ENCODE measurements at places on chromosomes 12 and 14.

DNA sequence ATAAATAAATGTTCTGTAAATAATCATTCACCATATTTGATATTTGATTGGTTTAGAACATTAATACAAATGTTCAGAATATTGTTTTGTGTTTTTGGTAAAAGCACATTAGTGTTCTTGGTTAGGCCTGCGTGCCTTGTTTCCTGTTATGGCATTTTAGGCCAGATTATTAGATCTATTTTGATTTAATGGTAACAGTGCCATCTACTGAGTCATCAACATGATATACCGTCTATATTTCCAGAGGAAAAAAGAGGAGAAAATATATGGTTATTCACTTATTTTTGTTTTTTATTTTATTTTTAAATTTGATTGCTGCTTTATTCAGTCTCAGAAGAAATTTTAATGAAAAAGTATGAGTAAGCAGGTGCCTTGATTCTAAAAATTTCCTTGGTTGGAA, 60.3 kb downstream of the GPHN start:
- DNase-seq, result no peak

- no peak for DNase-seq
These were observed 260.3 kb upstream of the DIO3 start for GRCh38 chr14:101301011-101301410.

GRCh38 chr14:105400016-105400415, 1.7 kb downstream of the TEX22 start:
- no peak for DNase-seq

- DNase-seq, result no peak
These were observed 137.3 kb upstream of the RTL1 start for GRCh38 chr14:101040538-101041442.

- DNase-seq, result no peak
These were observed 684.5 kb downstream of the C12orf50 start for GRCh38 chr12:87344699-87345098.

DNA sequence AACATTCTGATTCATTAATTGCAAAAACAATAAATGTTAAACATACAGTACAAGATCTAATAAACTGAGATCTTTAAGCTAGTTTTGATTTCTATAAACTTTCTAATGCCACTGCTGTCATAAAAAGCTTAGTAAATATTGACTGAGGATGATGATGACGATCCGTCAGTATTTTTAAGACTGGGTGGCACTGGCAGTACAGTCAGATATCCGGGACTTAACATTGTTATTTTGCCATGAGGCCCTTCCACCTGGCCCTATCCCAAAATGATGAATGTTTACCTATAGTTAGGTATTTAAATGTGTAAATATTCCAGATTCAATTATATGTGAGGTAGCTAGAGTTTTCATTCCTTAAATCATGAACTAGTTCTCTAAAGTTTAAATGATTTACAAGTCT, 158.5 kb downstream of the FOXA1 start:
- DNase-seq, result no peak

- DNase-seq, result no peak
These were observed 94.1 kb upstream of the TMPO start for GRCh38 chr12:98421316-98421715.

DNA sequence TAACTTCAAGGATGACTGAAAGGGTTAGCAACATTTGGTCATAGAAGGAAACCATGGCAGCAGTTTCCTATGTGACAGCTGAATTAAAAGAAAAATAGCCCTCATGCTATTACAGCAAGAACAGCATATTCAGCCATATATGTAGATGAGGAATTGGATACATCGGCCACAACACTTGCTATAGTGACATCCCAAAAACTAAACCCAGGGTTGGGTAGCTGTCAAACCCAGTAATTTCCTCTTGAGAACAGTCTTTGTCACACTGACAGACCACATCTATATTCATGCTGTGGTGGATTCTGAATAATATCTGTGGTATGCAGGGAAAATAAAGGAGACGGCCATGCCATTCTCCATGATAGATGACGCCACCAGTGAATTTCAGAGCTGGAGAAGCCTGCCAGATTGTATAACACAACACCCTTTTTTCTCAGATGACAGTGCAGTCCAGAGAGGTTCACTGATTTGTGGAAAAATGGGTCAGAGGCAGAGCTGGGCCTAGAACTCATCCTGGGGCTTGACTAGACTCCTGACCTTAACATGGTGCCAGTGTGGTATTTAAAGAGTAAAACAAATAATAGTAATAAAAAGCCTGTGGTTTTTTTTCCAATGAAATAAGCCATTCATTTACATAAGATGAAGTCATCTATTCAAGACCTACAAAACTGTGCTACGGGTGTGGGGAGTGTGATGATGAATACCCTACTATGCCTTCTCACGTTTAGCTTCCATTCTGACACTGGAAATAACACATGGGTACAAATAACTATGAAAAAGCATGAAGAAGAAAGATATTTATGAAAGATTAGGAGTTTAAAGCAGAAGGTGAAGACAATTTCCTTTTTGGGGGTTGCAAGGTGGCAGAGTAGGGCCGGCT, 32.3 kb downstream of the EFCAB11 start:
- no peak for DNase-seq

DNA sequence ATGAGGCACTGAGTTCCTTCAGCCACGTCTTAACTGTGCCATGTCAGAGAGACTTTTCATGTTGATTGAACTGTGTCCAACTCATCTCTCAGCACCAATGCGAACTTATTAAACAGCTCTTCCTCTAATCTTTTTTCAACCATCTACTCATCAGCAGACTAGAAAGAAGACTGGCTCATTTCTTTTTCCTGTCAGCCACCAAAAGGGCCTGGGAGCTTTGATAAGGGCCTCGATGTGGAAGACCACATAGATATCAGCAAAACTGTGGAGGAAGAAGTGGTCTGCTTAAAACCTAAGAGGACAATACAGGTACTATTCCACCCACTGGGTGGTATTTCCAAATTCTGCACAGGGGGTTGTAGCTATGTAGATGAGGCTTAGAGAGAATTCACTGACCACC, 3.6 kb upstream of the PLXNC1 start:
- no peak for DNase-seq

DNA sequence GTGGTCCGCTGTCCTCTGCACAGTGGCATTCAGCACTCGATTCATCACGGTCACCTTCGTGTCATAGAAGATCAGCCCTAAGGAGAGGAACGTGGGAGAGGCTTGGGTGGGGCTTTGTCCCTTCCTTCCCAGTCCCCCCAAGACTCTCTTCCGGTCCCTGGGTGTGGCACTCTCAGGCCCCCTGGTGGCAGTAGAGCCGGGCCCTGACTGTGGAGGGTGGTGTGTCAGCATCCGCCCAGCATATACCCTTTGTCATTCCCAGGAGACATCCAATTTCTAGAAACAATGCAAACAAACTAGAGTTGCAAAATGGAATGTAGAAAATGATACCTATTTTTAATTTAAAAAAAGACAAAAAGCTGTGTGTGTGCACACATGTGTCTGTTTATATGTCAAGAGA, 45.0 kb downstream of the TRAFD1 start:
- DNase-seq, result peak; percentile 23

DNA sequence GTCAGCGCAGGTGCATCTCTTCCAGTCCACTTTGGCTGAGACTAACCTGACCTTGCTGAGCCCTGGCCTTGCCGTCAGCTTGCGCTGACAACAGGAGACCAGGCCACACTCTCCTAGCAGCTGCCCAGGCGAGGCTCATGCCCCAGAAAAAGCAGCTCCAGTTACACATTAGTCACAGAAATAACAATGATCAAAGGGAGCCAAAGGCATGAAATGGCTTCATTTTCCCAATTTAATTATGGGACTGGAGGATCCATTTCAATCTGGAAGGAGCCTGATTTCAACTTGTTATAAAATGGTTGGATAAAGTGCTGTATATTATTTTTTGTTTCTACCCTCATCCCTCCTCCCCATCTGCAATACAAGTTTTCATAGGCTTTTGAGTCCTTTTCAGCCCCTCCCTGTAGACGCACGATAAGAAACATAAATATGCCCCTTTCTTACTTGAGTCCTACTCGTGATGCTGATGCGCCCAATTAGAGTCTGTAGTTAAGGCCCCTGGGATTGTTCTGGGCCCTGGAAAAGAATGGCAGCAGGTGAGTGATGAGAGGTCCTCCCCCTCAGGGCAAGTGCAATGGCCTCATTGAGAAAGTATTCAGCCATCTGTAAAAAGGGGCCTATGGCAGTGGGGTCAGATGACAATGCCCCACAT, 376.0 kb downstream of the C12orf75 start:
- no peak for DNase-seq

DNA sequence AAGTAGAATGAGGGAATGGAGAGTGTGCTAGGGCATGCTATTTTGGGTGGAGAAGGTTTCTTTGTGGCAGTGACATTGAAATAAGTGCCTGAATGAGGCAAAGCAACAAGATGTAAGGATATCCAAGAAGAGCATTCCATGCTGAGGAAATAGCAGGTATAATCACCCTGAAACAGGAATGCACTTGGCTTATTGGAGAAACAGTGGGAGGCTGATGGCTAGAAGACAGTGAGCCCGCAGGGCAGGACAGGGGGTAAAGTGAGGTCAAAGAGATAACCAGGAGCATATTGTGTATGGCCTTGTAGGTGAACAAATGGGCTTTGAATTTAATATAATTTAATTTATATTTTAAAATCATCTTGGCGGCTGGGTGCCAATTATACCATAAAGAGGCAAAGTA, 877.0 kb downstream of the DIO2 start:
- no peak for DNase-seq

GRCh38 chr14:89129570-89129969, 287.5 kb downstream of the FOXN3 start:
- DNase-seq, result no peak

- no peak for DNase-seq
These were observed 9.4 kb upstream of the GPR132 start for GRCh38 chr14:105074601-105075053.

- no peak for DNase-seq
These were observed 4.2 kb downstream of the ARHGAP9 start for GRCh38 chr12:57475271-57476161.

DNA sequence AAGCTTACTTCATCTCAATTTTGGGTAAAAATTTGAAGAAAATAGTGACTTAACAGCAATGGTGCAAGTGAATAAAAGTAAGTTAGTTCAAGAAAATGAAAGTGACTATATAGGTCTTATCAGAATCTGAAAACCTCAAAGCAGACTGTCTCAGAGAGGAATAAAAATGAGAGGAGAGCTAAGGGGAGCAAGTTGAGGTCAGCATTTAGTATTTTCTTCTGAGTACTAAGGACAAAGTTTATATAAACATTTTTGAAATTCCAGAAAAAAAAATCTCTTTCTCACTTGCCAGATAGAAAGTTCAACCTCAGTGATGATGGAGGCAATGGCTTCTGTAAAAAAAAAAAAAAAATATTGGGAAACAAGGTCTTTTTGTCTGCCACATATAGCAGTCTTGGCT, 414.1 kb downstream of the NPAS3 start:
- DNase-seq, result no peak

DNA sequence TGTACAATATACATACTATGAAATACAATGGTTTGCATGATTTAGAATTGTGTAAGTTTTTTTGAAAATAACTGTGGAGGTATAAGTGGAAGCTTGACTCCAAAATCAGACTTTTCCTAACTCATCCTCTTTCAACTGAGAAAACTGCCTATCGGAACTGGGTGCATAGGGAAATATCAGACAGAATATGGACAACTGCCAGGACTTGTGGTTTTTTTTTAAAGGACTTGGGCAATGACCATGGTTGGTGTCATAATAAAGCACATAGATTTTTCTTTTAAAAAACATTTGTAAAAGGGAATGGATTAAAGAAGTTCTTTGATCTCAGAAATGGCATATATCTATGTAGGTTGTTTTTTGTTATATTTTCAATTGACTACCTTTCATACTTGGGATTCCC, 53.3 kb upstream of the LRRK2 start:
- no peak for DNase-seq

- DNase-seq, result no peak
These were observed 44.7 kb upstream of the ATP23 start for GRCh38 chr12:57896434-57897201.

- DNase-seq, result peak; percentile 90
These were observed 31.2 kb downstream of the TC2N start for GRCh38 chr14:91835920-91836843.

GRCh38 chr12:100858656-100859055, 64.1 kb downstream of the ANO4 start:
- no peak for DNase-seq

- no peak for DNase-seq
These were observed 6.1 kb downstream of the TCP11L2 start for GRCh38 chr12:106308611-106309010.

GRCh38 chr12:27651201-27651600, 45.0 kb upstream of the REP15 start:
- no peak for DNase-seq

- no peak for DNase-seq
These were observed 4.3 kb downstream of the BICD1 start for GRCh38 chr12:32110942-32111341.

GRCh38 chr12:19694627-19695026, 255.3 kb downstream of the AEBP2 start:
- no peak for DNase-seq

- DNase-seq, result no peak
These were observed 15.7 kb downstream of the CLEC4C start for GRCh38 chr12:7731486-7731885.

DNA sequence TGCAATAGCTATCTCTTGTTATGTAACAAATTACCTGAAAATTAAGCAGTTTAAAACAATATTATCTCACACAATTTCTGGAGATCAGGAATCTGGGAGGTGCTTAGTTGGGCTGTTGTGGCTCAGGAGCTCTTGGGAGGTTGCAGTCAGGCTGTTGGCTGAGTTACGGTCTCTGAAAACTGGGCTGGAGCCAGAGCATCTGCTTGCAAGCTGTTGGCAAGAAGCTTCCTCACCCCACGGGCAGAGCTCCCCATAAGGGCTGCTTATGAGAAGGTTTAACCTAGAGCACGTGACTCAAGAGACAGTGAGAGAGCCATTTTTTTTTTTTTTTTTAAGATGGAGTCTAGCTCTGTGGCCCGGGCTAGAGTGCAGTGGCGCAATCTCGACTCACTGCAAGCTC, 346.8 kb downstream of the ATP23 start:
- DNase-seq, result no peak

- DNase-seq, result no peak
These were observed 16.0 kb downstream of the RPS6KL1 start for GRCh38 chr14:74906925-74907521.

GRCh38 chr12:25653487-25654175, 100.5 kb upstream of the LMNTD1 start:
- DNase-seq, result no peak

DNA sequence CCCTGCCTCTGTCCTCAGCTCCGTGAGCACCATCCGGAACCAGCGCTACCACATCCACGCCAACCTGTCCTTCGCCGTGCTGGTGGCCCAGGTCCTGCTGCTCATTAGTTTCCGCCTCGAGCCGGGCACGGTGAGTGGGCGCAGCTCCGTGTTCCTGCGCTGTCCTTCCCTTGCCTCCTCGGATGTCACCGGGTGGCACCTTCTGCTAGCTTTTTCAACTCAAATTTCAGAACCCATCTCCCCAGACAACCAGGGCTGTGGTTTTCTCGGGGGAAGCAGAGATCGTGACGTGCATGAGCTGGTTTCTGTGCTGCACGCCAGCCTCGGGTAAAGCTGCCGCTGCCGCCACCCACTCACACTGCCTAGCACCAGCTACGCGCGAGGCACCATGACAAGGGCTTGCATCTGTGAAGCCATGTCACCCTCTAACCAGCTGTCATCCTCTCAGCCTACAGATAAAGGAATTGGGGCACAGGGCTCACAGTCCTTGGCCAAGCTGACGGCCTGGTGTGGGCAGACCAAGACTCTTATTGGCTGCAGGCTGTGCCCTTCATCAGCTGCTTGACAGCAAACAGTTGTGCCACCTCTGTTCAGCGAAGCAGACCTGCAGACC, 152.1 kb downstream of the ADGRD1 start:
- DNase-seq, result peak; percentile 72

Measured in stimulated activated CD4-positive, alpha-beta T cell treated with anti-CD3 and anti-CD28 coated beads, Interleukin-4, amount 100 ng/mL, for 24 hours (primary cell).